Epithelial cell of esophagus (primary cell): ENCODE measurements at places on chromosomes 6 and 20.

DNA sequence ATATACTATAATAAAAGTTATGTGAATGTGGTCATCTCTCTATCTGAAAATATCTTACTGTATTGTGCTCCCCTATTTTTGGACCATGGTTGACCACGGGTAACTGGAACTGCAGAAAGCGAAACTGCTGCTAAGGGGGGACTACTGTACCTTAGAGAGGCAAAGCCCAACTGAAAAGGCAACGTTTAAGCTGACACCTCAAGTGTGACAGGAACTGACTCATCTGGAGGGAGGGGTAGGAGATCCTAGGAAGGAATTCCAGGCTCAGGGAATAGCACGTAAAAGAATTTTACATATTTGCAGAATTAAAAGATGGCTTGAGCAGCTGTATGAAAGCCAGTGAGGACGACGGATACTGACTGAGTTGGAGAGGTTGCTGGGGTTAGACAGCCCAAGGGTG, 34.8 kb downstream of the ELOVL2 start:
- peak; percentile 66 for DNase-seq

GRCh38 chr6:74755778-74756177, 450.1 kb downstream of the COL12A1 start:
- DNase-seq, result no peak

DNA sequence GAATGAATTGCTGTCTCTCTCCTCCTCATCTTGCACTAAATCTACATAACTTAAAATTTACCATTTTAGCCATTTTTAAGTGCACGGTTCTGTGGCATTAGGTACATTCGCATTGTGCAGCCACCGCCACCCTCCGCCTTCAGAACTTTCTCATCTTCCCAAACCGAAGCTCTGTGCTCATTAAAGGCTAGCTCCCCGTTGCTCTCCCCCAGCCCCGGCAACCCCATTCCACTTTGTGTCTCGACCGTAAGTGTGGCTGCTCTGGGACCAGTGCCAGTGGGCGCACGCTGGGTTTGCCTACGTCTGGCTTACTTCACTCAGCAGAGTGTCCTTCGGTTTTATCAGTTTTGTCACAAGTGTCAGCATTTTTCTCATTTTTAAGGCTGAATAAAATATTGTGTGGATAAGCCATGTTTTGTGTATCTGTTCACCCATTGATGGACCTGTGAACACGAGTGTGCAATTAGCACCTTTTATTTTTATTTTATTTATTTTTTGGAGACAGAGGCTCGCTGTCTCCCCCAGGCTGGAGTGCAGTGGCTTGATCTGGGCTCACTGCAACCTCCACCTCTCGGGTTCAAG, 16.8 kb downstream of the SLC17A9 start:
- DNase-seq, result no peak

GRCh38 chr6:27542485-27542884, 69.6 kb upstream of the ZNF184 start:
- no peak for DNase-seq

DNA sequence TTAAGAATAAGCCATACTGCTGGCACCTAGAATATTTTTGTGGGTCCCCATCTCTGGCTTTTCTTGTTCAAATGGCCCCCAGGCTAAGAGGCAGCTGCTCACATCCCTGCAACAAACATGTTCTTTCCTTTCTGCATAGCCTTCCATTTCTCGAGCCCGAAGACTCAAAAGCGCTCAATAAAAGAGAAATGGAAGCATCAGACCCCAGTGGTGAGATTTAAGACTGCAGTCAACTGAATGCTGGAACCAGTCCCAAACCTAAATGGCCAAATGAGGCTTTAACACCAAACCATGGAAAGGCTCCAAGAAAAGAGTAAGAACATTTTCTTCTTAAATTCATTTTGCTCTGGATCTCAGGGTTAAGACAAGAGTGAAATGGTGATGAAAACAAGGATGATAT, 122.1 kb upstream of the TRAF3IP2 start:
- DNase-seq, result no peak

DNA sequence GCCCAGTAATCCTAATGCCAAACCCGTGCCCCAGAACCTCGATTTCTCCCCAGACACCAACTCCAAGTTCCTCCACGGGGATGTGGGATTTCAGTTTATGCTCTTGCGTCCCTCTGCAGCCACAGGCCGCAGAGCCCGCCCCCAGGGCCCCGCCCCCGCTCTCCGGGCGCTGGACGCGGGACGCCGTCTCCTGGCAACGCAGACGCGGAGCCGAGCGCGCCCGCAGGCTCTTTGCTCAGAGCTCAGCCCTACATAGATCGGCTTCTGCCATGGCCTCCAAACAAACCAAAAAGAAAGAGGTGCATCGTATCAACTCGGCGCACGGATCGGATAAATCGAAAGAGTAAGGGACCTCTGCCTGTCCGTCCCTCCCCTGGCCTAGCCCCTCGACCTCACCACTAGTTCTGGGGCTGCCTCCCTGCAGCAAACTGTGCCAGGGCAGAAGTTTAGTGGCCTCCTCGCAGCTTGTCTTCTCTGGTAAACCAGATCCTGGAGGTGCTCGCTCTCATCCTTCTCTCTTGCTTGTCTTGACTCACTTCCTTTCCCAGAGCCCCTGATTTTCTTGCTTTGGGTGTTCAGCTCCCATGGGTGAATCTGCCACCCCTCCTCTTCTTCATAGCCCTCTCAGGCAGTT, at the start of gene ADGB:
TSS of gene ADGB (plus strand) at position 201 of the 634 bp plus-strand sequence. CDS start at position 270, 69 bp downstream.
- peak; percentile 64 for DNase-seq

- no peak for DNase-seq
These were observed 252.3 kb downstream of the NKAIN2 start for GRCh38 chr6:124055963-124056362.

DNA sequence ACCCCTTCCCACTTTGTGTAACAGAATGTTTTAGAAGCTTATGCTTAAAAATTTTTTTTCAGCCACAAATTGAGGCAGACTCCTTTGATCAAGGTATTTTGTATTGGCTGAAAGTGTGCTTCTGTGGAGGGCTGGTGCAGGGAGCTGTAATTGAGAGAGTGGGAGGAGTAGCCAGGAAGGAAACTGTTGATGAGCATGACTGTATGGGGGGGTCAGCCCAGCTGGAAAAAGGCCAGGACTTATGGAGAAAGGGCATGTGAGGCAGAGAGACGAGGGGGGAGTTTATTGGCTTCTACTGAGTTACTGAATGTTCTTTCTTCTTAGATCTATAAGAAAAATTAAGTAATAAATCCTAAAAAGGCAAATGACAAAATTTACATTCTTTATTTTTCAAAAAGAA, 13.4 kb downstream of the RFPL4B start:
- peak; percentile 2 for DNase-seq

GRCh38 chr6:76347539-76347938, 275.1 kb upstream of the IMPG1 start:
- no peak for DNase-seq

DNA sequence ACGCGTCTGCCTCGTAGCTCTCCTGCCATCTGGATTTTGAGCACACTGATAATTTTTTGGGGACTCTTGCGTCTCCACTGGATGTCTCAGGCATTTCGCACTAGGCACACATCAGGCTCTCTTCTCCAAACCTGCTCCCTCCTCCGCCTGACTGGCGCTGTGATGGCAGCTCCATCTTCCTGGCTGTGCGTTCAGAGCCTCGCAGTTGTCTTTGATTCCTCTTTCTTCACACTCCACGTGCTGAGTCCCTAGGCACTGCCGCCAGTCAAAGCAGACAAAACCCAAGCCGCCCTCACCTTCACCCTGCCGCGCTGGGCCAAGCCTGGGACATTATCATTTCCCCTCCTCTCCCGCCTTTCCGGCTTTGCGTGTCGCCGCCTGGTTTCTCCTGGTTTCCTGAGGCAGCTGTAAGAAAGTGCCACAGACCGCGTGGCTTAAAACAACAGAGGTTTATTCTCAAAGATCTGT, 778 bp downstream of the PSMG4 start:
- DNase-seq, result peak; percentile 43

DNA sequence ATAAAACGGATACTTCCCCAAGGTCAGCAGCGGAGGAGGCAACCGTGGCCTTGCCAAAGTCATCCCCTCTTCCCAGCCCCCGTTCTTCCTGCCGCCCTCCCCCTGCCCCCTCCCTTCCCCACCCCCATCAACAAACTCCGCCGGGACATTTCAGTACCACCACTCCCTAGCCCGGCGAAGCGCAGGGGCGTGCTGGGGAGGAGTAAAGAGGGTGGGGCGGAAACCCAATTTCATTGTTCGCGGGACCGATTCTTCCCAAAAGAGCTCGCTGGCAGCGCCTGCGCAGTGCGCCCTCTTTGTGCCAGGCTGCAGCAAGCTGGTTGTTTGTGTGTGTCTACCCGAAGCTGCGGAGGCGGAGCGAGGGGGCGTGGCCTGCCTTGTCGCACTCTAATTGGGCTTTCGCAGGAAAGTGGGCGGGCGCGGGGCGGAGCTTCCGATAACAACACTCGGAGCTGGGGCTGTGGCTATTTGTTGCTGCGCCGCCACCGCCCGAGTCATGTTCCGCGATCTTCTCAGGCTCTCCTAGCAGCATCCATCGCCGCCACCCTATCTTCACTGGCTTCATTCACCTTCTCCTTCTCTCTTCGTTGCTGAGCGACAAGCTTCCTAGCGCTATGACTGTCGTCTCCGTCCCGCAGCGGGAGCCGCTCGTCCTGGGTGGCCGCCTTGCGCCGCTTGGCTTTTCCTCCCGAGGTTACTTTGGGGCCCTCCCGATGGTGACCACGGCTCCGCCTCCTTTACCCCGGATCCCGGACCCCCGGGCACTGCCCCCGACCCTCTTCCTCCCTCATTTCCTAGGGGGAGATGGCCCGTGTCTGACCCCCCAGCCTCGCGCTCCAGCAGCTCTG, at the start of gene PNRC1:
TSS of gene PNRC1 (plus strand) at position 471 of the 848 bp plus-strand sequence. CDS start at position 615, 144 bp downstream.
- DNase-seq, result peak; percentile 100

GRCh38 chr20:36754656-36755222, 8.8 kb upstream of the NDRG3 start:
- DNase-seq, result peak; percentile 73

GRCh38 chr6:38836585-38836984, 121.5 kb downstream of the DNAH8 start:
- no peak for DNase-seq

GRCh38 chr20:24109537-24109936, 121.0 kb upstream of the GGTLC1 start:
- DNase-seq, result no peak

DNA sequence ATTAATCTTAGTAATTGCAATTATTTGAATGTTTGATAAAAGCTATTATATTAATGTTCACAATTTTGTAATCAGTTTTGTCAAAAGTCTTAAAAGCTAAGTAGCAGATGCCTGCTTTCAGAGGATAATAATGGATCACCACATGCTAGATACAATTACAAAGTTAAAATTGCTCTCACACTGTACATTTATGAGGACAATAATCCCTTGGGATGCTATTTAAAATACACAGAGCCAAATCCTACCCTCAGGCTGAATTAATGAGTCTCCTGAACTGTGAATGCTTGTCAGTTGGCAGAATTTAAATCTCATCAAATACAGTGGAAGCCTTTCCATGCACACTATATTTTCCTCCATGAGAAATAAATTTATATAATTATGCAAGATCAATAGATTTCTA, 153.3 kb upstream of the SYNCRIP start:
- no peak for DNase-seq

DNA sequence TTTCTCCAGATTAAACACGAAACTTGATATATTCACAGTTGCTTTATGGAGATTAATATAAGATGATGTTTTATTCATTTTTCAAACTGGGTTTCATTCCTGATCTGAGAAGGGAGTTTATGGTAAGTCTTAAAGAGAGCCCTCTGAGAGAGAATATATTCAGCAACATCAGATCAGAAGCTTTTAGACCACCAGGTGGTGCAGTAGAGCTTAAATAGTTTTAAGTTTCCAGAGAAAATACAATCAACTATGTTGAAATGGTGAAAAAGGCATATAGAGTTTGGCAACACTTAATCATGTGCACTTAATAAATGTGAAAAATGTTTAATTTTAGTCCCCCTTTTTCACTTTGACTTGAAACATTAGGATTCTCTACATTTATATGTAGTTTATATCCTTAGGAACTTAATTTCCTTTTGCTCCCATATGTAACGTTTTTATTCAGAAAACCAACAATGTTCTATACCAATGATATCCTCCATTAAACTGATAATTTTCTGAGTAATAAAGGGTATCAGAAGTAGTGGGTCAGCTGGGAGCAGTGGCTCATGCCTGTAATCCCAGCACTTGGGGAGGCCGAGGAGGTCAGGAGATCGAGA, 86.4 kb upstream of the CLDN20 start:
- peak; percentile 71 for DNase-seq

DNA sequence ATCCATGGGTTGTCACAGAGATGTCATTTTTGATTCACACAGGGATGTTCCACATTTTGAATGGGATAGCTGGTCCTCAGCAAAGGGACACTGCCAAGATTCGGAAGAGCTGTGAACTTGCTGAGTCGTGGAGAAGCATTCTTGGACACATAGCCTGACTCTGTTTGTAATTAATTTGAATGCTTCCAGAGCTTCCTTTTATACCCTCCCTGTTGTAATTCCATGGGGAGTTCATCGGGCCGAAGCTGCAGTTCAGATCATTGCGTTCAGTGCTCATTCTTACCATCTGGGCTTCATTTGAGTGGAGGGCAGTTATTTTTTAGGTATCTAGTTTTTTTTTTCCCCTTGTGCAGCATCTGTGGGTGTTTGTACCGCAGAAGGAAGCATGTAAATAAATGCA, 126.5 kb downstream of the SLC24A3 start:
- no peak for DNase-seq

DNA sequence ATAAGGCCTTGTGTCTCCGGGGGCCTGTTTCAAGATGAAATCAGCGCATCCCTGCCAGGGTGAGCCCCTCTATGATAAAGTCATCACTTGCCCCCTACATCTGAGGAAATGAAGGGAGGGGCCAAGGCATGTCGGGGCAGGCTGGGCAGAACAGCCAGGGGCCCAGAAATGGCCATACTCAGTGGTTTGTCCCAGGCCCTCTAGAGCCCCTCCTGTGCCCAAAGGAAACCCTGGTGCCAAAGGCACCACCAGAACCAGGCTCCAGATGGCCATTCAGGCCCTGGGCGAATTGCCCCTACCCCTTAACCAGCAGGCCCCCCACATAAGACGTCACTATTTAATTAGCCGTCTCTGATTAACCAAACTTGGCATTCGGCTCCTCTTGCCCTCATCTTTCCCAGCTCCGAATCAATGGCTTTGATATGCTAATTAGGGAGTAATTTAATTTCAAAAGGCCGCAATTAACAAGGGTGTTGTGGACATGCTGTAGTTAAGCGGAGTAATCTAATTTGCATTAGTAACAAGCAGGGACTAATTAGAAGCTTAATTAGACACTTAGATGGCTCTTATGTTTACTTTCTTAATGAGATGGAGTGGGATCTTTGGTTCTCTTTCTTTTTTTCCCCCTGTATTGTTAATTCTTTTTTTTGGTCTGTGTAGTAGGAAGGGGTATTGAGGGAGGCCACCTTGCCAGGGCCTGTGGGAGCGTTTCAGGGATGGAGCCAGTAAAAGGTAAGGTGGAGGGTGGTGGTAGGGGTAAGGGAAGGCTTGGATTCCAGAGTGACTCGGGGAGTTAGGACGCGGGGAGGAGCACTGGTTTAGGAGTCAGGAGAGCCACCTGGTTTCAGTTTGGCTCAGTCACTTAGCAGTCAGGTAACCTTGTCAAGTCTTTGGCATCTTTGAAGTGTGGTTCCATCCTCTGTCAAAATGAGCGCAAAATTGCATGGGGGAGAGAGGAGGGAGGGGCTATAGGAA, 9.4 kb downstream of the FOXP4 start:
- DNase-seq, result no peak

- no peak for DNase-seq
These were observed 764.9 kb upstream of the MMS22L start for GRCh38 chr6:98047871-98048270.
